Hematopoietic multipotent progenitor cell treated with erythropoietin and hydrocortisone succinate and interleukin-3 and kit ligand, for 8 days (in vitro differentiated cells): ENCODE measurements at places on chromosomes 1 and 21.

DNA sequence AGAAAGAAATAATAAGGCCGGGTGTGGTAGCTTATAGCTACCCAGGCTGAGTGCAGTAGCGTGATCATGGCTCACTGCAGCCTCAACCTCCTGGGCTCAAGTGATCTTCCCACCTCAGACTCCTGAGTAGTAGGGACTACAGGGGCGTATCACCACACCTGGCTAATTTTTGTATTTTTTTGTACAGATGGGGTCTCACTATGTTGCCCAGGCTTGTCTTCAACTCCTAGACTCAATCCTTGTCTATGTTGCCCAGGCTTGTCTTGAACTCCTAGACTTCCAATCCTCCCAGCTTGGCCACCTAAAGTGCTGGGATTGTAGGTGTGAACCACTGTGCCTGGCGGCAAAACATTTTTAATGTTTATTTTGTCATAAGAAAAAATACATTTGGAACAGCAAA, 30.5 kb downstream of the MIXL1 start:
- no peak for DNase-seq

DNA sequence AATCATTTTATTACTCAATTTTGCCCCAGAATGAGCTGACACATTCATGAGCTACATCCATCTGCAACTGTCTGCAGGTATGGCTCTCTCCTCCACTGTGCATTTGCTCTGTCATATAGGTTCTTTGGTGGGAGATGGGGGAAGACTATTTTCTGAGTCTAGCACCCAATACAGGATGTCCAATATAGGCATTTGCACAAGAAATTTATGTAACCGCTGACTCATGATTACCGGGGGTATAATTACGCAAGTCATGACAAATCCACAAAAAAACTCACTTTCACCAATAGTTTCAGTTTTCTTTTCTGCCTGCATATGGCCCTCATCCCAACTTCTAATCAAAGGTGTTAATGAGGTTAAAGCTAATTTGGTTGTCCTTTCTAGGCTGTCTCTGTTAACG, 17.5 kb upstream of the VSIG8 start:
- DNase-seq: no peak

DNA sequence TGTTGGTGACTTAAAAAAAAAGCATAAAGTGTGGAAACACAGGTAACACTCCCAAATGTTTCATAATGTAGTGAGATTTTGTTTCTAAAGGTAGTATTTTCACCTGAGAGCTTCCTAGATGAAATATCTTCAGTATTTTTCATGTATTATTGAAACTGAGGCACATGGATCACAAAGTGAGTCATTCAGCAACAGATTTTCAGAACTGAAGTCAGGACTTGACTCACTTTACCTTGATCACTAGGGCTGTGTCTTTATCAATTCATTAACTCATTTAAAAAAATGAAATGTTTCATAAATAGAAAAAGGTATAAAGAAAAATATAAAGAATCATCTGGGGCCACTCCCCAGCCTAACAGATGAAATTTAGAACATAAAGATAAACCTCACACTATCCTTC, 66.5 kb upstream of the RCC1 start:
- DNase-seq: no peak

DNA sequence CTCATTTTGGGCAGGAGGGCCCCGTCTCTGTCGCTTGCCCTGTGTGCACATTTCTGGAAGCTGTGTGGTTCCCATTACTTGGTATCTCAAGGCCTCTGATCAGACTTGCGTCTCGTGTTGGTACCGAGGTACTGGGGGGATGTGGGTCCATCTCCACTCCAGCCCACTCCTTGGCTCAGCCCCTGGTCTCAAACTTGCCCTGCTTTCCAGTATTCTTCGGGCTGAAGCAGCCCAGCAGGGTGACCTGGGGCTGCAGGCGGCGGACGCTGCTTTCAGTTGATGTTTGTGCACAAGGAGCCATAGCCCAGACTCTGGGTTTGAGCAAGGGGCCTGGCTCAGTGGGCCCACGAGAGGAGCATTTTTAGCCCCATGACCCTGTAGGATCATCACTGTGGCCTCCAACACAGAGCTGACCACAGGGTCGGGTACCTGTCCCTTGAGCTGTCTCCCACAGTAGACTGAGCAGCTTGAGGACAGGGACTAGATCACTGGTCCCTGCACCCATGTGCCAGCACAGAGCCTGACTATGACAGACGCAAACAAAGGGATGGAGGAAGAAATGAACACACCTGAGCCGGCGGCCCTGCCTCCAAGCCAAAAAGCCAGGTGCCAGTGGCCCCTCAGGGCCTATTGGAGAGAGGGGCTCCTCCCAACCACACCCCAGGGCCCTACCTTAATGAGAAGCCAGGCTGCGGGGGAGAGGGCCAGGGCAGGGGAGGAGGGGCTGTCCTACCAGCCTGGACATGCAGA, 46.8 kb downstream of the CHD5 start:
- no peak for DNase-seq

DNA sequence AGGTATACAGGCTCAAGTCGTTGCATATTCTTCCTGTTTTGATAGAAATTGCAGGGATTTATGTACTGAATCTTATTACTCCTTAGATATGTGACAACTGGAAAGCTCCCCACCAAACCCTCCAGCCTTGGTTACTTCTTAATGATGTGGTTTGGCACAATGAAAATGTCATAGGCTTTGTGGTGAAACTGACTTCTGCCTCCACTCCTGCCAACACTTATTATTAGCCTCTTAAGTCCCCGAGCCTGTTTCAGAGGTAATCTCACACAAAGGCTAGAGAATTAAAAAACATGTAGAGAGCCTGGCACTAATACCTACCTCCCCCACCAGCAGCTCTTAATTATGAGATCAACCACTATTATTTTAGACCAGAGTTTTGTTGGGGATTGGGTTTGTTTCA, 4.2 kb downstream of the COX20 start:
- peak; percentile 35 for DNase-seq

- no peak for DNase-seq
Measured at GRCh38 chr1:13623021-13623637, 39.5 kb downstream of the PDPN start.

GRCh38 chr1:201633297-201633696, 94.4 kb downstream of the NAV1 start:
- no peak for DNase-seq

GRCh38 chr1:58434181-58434580, 112.3 kb downstream of the OMA1 start:
- DNase-seq: no peak

- no peak for DNase-seq
Measured at GRCh38 chr1:217078959-217079358, 355.7 kb upstream of the ESRRG start.

DNA sequence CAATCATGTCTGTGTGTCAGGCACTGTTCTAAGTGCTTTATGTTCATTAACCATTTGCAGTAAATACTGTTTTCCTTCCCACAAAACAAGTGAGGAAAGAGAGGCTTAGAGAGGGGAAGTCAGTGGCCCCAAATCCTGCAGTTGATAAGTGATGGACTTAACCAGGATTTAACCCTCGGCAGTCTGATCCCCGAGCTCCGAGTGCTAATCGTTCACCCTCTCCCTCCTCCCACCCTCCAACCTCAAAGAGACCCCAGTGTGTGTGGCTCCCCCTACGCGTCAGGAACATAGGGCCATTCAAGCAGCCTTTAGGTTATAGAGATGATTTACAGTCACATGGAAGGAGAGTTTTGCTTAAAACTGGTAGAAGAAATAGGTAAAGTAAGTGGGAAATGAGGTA, 47.2 kb downstream of the SCCPDH start:
- DNase-seq: no peak

GRCh38 chr1:178120088-178120487, 26.2 kb downstream of the RASAL2 start:
- DNase-seq: no peak

GRCh38 chr1:91608876-91609275, 108.2 kb downstream of the CDC7 start:
- DNase-seq: no peak

DNA sequence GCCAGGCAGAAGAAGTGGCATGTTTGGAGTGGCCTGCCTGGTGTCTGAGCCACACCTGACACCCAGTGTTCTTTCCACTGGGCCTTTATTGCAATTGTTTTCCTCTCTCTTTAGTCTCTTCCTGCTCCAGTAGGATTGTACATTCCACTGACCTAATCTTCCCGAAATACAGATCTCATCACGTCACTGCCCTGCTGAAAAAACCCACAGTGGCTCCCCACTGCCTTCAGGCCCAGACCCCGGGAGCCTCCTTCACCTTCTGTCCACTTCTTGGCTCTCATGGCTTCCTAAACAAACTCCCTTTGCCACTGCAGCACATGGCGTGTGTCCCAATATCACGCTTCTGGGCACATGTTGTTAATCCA, 25.3 kb upstream of the ATP5PO start:
- DNase-seq: no peak

DNA sequence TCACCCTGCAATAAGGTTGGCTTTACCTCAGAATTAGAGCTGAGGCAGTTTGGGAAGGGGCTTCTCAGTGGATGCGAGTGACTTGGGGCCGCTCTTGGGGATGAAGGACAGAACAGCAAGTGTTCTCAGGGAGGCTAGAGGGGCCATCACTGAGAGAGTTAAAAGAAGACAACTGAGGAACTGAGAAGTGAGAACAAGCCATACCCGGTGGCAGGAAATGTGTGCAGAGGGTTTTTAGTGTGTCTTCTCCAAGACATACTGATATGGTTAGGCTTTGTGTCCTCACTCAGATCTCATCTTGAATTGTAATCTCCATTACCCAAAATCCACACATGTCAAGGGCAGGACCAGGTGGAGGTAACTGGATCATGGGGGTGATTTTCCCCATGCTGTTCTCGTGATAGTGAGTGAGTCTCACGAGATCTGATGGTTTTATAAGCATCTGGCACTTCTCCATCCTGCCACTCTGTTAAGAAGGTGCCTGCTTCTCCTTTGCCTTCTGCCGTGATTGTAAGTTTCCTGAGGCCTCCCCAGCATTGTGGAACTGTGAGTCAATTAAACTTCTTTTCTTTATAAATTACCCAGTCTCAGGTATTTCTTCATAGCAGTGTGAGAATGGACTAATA, 75.8 kb downstream of the PCBP3 start:
- DNase-seq: no peak

DNA sequence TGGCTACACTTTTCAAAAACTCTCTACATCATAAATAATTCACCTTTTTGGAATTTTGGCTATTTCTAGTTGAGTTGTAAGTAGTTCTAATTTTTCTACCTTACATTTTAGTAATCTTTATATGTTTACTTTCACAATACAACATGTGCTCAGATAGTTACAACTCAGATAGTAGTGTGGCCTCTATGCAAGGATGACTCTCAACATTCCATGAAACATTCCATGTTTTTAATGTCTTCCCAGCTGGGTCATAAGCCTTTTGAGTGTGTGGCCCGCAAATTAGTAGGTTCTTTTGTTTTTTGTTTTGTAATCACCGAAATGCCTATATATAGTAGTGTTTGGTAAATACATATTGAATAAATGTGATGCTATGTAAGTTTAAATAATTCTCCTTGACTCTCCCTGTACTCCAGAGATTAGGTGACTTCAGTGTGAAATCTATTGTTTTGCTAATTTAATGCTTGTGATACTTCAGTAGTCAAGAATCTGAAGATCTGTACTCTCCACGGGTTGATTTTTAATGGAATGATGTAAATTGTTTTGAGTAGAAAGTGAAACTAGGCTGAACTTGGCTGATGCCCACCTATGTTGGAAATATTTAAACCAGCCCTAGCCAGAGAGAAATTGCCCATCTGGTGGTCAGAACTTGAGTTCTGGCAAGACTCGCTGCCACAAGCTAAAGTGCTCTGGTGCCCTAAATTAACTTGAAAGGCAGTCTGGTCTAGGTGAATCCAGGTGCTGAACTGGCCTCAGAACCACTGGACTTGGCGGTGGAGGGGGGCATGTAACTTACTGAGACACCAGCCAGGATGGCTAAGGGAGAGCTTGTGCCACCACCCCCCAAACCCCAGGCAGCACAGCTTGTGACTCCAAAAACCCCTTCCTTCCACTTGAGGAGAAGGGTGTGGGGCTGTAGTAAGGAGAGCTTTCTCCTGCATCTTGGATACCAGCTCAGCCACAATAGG, 165.6 kb downstream of the USP25 start:
- no peak for DNase-seq

GRCh38 chr1:8204826-8205225, 113.1 kb upstream of the SLC45A1 start:
- DNase-seq: no peak

DNA sequence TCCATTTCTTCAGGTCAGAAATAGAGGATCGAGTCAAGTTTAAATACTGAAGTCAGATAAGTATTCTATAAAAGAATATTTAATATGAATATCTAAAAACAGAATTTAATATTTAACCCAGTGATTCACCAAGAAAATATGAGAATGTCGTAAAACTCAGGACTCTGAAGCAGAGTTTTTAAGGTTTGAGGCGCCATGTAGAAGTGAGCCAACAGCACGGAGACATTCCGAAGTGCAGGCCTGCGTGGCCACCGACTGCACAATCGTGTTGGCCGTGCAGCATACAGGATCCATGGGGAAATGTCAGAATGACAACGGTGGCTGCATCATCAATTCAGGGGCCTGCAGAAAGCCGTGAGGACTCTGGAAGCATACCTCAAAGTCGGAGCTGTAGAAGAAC, 23.4 kb downstream of the MRAP start:
- DNase-seq: no peak

GRCh38 chr1:226974544-226975258, 34.6 kb downstream of the COQ8A start:
- DNase-seq: no peak

DNA sequence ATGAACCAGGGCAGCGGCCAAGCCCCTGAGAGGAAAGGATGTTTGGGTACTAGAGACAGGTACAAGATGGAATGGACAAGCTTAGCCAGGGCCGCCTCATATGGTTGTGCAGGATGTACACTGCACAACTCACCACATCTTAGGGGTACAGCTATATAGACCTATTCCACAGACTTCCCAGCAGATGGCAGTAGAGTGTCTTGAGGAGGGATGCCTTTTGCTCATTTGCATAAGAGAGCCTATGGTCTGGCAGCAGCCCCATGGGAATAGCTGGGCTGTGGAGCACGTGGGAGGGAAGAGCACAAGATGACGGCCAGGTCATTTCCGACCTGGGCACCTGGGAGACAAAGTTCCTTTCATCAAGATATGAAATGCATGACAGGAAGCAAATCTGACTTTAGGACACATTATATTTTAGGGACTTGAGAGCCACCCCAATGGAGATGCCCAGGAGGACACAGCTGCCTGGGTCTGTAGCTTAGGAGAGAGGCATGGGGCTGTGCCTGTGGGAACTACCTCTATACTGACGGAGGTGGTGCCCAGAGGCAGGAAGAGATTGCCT, 215.5 kb downstream of the KCNJ6 start:
- peak; percentile 77 for DNase-seq

GRCh38 chr1:17594690-17595601, 55.4 kb downstream of the ARHGEF10L start:
- DNase-seq: no peak

- DNase-seq: no peak
Measured at GRCh38 chr1:172351754-172352161, 68.7 kb upstream of the C1orf105 start.
